ENCODE measurements at places on chromosomes 11 and 22.

- DNase-seq: peak; percentile 31
Observed at GRCh38 chr22:46749682-46750529, 11.9 kb upstream of the CERK start.

DNA sequence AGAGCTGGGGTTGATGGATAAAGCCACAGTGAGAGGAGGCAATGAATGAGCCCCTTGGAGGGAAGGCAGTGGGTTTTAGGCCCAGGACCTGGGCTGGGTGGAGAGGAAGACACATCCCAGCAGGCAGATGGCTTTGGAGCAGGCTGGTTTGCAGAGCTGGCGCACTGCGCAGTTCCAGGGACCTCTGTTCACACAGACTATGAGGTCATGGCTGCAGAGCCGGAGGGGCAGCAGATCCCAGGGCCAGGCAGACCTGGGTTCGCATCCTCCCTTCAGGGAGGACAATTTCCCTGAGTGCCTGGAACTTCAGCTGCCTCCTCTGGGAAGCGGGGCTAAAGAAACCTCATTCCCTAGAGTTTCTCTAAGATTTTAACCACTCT lies 28.2 kb upstream of the DGKZ start:
- DNase-seq: no peak

DNA sequence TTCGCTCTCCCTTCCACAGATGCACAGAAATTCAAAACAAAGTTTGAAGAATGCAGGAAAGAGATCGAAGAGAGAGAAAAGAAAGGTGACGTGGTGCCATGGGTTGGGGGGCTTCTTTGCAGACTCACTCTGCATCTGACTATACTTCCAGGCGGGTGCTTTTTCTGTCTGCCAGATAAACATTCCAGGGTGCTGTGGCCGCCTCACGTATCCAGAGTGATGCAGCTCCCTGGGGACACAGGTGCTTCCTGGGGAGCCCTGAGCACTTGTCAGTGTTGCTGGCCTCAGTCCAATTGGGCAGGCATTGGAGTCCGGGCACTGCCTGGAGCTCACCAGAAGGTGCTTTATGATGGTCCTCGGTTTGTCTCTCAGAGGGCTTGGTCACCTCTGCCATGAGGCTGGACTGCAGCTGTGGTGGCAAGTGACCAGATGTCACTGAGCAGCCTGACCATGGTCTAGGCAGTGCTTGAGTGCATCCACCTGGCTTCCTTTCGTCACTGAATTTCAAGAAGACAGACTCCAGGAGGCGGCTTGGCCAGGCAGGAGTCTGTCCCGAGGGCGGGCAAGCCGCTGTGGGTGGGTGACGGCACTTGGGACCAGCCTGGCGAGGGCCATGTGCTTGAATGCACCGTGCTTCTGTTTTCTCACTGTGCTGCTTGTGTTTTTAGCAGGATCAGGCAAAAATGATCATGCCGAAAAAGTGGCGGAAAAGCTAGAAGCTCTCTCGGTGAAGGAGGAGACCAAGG lies 5.1 kb upstream of the ZDHHC8 start:
- no peak for DNase-seq

DNA sequence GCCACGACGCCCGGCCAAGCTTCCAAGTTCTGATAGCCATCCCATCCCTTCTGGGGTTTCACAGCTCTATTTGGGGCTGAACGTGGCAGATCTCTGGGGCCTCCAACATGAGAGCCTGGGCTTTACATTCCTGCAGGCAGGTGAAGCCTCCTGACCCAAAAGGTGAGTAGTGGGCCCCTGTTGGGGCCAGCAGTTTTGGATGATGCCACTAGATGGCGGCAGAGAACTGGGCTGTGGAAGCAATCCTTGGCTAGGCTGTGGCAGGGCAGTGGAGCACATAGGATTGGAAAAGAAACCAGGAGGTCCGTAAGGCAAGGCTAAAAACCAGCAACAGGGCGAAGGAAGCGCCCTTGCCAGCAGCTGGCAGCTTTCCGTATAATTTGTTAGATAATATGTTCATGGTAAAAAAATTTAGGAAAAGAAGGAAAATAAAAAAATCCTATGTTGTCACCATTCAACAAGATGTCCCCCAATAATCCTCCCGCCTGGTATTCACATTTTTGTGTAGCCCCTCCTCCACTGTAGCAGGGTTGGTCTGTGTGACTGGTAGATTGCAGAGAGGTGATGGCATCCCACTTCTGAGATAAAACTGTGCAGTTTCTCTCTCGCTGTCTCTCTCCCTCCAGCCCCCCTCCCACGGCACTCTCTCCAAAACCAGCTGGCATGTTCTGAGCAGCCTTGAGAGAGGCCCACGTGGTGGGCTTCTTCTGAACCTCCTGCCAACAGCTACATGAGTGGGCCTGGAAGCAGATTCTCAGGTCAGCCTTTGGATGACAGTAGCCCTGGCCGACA lies 43.6 kb upstream of the OR4B1 start:
- peak; percentile 68 for DNase-seq

DNA sequence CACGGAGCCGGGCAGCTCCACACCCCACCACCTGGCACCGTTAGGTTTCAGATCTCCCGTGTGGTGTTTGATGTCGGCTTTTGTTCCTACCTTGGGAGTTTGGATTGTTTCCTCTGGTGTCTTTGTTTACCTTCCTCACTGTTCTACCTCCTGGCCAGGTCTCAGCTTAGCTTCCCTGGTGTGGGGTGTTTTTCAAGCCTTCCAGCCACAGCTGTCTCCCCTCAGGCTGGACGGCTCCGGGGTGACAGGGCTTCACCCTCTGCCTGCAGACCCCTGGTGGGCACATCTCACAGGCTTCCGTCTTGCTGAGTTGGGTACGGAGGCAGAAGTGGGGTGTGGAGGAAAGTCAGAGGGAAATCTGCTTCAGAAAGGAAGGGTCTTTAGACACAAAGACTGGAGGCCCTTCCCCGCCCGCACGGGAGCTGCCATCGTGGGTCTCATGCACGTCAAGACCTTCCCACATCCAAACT lies 59.6 kb upstream of the EMID1 start:
- DNase-seq: no peak

GRCh38 chr11:27357250-27357649 lies 5.8 kb downstream of the CCDC34 start:
- no peak for DNase-seq

DNA sequence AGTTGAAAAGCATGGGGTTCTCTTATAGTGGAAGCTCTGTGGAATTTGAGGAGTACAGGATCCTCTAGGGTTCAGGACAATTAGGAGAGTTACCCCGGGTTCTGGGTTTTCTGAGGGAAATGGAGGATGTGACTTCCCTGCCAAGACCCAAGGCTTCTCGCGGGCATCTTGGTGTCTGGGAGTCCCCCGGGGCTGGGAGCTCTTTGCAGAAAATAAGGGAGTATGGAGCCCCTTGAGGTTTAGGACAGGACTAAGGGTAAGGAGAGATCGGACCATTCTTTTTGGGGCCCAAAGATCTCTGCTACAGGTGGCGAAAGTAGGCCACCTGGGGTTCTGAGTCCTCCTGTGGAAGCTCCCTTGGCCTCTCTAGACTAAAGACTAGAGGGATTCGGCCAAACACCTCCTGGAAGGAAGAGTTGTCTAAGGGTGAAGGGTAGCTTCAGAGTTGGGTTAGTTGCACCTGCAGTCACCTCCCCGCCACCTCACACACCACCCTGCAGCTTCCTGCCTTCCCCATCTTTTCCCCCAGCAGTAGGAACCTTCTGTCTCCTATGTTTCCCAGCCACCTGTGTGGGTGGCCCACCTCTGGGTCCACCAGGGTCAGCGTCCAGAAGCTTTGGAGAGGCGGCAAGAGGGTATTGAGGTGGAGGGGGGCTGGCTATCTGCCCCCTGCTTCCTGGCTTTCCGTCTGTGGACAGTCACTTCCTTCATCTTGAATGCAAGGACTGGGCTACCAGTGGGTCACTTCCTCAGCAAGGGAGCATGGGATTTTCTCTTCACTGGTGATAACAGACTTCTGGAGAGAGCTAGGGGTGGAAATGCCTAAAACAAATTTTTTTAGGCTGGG lies 908 bp downstream of the LIMK2 start:
- DNase-seq: no peak

- no peak for DNase-seq
Observed at GRCh38 chr22:49515475-49515874, 312.2 kb downstream of the BRD1 start.

DNA sequence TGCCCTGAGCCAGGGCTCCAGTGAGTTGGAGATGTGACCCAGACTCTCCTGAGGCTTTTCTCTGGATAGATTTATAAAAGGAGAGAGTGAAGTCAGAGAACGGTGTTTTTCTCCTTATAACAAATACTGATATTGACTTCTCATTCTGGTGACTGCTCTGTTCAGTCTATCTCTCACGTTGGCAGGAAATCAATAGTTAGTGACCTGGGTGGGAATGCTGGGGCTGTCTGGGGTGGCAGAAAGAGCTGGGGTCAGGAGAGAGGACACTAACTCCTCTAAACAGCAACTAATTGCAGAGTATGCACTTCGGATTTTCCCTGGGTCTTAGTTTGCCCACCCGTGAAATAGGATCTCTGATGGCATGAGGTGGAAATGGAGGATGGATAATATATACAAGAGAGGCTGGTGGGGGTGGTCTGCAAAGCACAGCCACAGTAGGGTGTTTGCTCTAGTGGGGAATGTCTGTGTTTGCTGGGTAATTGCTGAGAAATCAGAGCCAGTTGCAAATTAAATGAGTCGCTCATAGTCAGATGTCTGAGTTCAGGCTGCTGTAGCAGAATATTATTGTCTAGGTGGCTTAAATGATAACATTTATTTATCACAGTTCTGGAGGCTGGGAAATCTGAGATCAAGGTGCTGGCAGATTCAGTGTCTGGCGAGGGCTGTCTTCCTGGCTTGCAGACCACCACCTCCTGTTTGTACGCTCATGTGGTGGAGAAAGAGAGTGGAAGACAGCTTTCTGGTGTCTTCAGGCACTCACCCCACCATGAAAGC lies 167.8 kb downstream of the MYO18B start:
- DNase-seq: no peak

- DNase-seq: no peak
Observed at GRCh38 chr22:49882519-49883293, 29.1 kb downstream of the ZBED4 start.

- DNase-seq: no peak
Observed at GRCh38 chr11:134498326-134499139, 86.5 kb upstream of the B3GAT1 start.

DNA sequence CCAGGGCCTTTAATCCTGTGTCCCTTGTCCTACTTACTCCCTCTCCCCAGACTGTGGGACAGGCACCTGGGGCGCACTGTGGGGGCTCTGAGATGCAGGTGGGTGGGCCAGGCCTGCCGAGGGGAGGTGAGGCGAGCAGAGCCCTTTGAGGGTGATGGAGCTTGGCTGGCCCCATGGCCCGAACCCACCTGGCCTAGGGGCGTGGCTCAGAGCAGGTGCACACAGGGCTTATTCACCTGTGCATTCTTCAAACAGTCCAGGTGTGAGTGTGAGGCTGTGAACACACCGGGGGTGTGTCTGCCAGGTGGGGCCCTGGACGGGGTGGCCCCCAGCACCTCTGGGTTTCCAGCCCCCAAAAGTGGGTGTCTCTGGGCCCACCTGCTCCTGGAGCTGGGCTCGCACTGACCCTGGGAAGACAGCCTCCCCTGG lies 9.0 kb upstream of the MUC5AC start:
- no peak for DNase-seq

- no peak for DNase-seq
Observed at GRCh38 chr11:17524221-17524620, 20.0 kb downstream of the USH1C start.

- DNase-seq: no peak
Observed at GRCh38 chr22:23389271-23390071, 190.6 kb downstream of the IGLL1 start.

GRCh38 chr11:65525546-65526480 lies 930 bp downstream of the SCYL1 start:
- DNase-seq: no peak

GRCh38 chr11:45676522-45677095 lies 11.2 kb upstream of the CHST1 start:
- no peak for DNase-seq

GRCh38 chr11:47775240-47775869 lies 8.2 kb upstream of the FNBP4 start:
- DNase-seq: no peak

DNA sequence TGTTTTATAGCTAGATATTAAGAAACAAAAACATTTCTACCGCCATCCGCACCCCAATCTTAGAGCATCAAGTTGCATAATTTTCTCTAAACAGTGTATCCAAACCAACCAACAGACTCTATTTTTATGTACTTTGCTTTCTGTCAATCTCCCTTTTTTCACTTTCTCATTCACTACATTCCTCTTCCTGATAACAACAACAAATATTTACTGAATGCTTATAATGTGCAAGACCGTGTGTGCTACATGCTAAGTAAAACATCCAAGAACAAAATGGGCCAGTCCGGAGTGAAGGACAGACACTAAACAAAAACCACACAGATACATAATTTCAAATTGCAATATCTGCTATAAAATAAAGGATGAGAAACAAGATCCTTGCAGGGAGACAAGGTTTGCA lies 38.6 kb upstream of the SOX6 start:
- DNase-seq: no peak

GRCh38 chr11:18243783-18244362 lies 4.6 kb downstream of the SAA2 start:
- peak; percentile 86 for DNase-seq

DNA sequence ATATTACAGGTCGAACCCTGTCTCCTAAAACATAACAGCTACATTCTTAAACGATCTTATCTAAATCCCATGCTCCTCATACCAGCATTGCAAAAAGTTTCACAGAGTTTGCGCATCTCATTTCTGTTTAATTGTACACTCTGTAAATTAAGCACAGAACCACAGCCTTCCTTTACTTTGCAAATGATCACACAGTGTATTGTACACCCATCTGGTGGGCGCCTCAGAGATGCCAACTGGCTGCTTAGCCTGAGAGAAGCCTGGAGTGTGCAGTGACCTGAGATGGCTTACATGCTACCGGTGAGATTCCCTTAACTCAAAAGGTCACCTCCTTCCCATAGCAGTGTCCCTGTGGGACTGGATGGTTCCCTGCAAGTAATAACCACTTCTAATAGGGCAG lies 1077.3 kb downstream of the OPCML start:
- DNase-seq: no peak

GRCh38 chr11:33390944-33391892 lies 134.0 kb downstream of the HIPK3 start:
- no peak for DNase-seq

DNA sequence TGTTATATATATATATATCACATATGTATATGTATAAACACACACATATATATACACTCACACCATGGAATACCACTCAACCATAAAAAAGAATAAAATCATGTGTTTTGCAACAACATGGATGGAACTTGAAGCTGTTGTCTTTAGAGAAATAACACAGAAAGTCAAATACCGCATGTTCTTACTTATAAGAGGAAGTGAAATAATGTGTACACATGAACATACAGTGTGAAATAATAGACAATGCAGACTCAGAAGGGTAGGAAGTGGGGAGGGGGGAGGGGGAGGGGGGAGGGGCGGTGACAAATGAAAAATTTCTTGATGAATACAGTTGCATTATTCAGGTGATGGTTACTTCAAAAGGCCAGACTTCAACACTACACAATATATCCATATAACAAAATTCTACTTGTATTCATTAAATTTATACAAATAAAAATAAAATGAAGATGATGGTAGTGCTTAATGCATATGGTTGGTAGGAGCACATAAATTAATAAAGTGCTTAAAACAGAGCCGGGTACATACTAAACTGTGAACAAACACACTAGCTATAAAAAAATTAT lies 5.8 kb upstream of the OR5B2 start:
- DNase-seq: no peak

- peak; percentile 23 for DNase-seq
Observed at GRCh38 chr11:126354631-126355323, 709 bp upstream of the ST3GAL4 start.

Measured in activated CD4-positive, alpha-beta T cell treated with anti-CD3 and anti-CD28 coated beads, Interleukin-10, Interleukin-2, amounts not matched to agents 100 ng/mL and 50 ng/mL, durations not matched to agents 16 hours and 8 hours (primary cell).